ENCODE measurements at places on chromosomes 2 and 18.
A peak's percentile ranks its signal among the peaks of the same experiment; 100 is the strongest.

DNA sequence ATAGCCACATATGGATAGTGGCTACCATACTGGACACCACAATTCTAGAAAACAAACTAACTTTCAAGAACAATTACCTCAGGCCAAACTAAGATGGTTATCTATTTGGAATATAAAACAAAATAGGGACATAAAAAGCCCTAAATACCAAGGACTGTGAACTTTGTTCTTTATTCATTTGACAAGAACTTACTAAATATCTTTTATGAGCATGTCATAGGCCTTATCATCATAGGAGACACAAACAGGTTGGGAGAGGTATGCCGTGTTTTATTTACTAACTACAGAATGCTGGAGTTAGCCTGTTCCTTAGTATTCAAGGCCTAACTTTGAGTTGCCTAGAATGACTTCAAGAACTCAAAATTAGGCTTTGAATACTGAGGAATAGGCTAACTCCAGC lies 32.1 kb downstream of the CCDC93 start:
- no peak for DNase-seq

- peak; percentile 25 for DNase-seq
These were observed 61.3 kb upstream of the RAPGEF4 start for GRCh38 chr2:172674034-172674967.

- peak; percentile 83 for DNase-seq
These were observed at the start of gene GCFC2 for GRCh38 chr2:75710577-75711253. Gene GCFC2, minus strand, starts transcription at chr2:75710915. Its CDS starts 60 bp downstream, at chr2:75710855.

DNA sequence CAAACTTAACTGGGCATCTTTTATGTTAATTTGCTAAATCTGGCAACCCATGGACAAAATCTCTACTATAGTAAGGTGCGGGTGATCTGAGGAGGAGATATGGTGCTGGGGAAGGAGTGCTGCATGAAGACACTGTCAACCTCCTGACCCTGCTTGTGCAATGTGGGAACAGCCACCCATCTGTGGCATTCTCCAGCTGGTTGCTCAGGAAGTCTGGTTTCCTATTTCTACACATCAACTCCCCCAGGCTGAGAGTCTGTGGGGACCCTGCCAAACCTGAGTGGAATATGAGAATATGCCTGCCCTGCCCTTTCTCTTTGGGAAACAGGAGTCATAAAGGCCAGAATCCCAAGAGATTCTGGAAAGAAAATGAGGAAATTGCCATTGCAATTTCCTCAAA lies 60.1 kb upstream of the PAX3 start:
- DNase-seq: no peak

DNA sequence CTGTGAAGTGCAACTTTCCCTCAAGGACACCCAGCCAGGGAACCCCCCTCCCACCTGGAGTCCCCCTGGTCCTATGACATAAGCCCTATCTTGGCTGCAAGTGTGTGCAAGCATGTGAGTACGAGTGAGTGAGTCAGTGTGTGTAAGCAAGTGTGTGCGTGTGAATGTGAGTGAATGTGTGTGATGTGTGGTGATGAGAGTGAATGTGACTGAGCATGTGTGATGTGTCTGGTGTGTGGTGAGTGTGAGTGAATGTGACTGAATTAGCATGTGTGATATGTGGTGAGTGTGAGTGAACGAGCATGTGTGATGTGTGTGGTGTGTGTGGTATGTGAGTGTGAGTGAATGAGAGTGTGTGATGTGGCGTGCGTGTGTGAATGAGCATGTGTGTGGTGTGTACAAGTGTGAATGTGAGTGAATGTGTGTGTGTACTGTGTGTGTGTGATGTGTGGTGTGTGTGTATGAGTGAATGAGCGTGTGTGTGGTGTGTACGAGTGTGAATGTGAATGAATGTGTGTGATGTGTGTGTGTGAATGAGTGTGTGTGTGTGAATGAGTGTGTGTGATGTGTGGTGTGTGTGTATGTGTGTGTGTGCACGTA lies 68.8 kb upstream of the SMAD7 start:
- DNase-seq: peak; percentile 23

DNA sequence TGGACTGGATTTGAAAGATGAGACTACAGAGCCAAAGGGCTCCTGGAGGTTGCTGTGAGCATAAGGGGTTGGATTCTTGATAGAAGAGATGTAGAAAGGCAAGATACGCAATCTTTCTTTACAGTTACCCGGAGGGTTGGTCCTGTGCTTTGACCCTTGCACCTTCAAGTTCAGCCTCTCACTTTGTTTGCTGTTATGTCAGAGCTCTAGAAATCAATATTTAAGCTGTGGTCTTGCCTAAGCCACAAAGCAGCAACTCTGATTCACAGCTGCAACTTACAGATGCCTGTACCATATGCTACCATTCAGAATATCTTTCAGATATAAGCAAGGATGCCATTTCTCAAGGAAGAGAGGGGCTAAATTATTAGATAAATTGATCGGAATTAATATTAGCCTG lies 943.1 kb upstream of the LRRTM1 start:
- no peak for DNase-seq

- peak; percentile 67 for DNase-seq
These were observed 70.5 kb upstream of the ZCCHC2 start for GRCh38 chr18:62452280-62452831.

- DNase-seq: no peak
These were observed 50.5 kb downstream of the KLHL29 start for GRCh38 chr2:23435250-23436035.

GRCh38 chr2:228747483-228747882 lies 523.6 kb downstream of the PID1 start:
- peak; percentile 4 for DNase-seq

DNA sequence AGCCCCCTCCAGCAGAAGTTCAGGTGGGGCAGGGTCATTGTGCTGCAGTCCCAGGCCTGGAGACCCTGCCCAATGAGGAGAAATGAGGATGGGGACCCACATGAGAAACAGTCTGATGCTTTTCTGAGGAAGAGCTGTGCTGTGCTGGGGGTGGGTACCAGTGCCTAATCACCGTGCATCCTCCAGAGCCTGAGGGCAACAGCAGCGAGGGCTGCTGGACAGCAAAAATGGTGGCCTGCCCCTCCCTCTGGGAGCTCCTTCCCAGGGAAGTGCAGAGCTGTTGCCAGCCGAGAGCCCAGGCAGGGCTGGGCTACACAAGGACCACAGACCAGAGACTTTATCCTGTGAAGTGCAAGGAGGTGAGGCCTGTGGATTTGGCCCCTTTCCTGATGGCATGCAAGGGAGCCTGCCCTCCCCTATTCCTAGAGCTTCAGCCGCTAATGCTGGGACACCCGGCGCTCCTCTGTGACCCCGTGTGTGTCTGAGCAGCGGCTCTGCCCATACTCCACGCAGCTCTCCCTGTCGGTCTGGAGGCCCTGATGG lies 134.8 kb downstream of the DSEL start:
- DNase-seq: no peak

DNA sequence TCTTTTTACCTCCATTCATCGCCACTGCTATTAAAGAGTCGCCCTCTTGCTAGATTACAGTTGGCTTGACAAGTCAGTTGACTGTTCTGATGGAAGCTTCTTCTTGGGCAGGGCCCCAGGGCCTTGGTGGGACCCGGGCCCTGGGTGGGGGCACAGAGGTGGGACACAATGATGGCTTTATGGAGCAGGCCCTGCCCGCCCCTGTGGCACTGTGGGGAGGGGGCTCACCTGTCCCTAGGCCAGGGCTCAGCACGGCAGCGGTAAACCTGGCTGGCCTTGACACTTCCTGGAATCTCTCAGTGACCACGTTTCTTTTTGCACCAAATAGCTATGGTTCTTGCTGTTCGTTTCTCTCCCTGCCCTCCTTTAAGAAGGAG lies 4.9 kb upstream of the HS6ST1 start:
- DNase-seq: no peak

DNA sequence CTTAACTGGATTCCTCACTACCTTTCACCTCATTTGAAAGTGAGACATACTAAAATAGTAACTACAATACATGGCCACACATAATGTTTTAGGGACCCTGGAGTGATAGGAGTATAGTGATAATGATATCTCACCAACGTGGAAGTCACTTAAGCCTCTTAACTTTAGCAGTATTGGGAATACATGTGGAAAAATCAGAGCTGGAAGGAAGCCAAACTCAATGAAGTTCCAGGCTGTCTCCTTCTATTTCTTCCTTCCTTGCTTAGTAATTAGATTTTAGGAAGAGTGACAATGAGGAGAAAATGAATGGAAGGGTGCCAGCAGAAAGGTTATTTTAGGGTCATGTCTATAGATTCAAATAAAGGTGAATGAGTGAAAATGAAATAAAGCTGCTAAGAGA lies 387.3 kb downstream of the PLCL1 start:
- no peak for DNase-seq

DNA sequence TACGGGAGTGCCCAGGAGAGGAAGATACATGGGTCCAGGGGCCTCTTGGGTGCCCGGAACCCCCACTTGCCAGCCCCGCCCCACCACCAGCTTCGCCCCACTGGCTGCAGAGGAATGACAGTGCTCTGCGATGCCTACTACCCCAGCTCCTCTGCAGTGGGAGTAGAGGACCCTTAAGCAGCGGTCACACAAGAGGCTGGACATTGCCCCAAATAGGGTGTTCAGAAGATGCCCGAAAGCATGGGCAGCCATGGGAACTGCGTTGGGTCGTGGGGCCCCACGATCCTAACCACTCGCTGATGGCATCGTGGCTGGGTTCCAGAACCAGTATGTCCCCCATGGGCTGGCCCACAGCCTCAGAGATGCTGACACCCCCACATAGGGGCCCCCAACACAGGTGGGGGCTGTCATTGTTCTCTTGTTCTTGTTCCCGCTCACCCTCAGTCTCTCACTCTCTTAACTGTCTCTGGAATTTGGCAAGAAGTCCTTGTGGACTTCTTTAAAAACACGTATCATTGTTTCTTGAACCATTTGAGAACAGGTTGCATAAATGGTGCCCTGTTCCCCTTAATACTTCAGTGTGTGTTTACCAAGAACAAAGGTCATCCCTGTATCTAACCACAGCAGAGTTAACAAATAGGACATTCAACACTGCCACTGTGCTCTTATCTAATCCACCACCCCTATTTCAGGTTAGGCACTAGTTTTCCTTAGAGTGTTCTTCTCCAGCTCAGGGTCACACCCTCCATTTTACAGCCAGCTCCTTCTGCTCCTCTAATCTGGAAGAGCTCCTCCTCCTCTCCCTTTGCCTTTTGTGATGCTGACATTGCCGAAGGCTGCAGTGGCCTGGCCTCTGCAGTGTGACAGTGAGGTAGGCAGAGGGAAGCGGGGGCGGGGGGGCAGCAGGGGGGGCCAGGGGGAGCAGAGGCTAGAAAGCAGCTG lies 76.3 kb downstream of the STPG4 start:
- DNase-seq: no peak

DNA sequence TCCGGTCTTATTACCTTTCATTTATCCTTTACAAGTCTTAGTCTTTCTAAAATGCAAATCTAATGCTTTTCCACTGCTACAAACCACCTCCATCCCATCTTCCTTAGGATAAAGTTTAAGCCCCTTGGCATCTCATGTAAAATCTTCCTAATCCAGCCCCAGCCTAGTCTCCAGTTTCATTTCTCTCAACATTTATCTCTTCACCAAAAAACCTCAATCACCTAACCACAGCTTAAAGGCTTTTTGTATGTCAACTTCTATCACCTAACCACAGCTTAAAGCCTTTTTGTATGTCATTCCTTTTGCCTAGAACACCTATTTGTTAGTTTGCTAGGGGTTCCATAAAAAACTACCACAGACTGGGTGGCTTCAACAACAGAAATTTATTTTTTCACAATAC lies 4.2 kb downstream of the TRAK2 start:
- no peak for DNase-seq

DNA sequence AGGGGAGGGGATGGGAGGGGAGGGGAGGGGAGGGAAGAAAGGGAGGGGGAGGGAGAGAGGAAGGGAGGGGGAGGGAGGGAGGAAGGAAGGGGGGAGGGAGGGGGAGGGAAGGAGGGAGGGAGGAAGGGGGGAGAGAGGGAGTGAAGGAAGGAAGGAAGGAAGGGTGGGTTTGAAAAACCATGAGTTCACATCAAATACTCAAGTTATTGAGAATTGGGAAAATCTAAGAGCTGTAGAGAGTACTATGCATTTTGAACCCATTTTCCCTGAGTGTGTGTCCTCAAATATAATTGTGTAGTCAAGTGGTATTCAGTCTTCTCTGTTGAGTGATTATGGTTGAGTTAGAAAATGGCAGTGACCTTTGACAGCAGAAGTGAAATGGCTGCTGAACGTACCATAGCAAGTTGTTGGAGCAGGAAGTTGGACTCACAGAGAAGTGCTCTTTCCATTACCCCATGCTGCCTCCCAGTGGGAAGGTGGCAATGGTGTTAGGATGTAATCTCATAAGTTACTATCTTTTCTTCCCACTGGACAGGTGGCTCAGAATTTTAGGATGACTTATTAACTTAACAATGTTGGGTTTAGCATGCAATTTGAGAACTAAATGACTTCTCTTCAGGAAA lies 214.6 kb downstream of the SETBP1 start:
- DNase-seq: peak; percentile 85
